ENCODE measurements at places on chromosomes 5 and 9. TPM values are rescaled to one million over a fixed set of nuclear protein-coding genes. Genes with fewer than 3 reads are reported as not detected.

APC gene
- 26.2 TPM for total RNA-seq

NPM1 gene
- total RNA-seq, result 1,897 TPM

CSF1R gene
- not detected for total RNA-seq

CACFD1 gene
- 1.1 TPM for total RNA-seq

FIBCD1 gene
- total RNA-seq, result not detected

ENTPD2 gene
- total RNA-seq, result not detected

KCNV2 gene
- not detected for total RNA-seq

SLC27A6 gene
- total RNA-seq, result not detected

All from activated CD8-positive, alpha-beta memory T cell treated with anti-CD3 and anti-CD28 coated beads, Interleukin-2, amount 10 ng/mL, durations not matched to agents 7 days and 5 days (primary cell).